ENCODE measurements at places on chromosomes 7 and 10.
A peak's percentile ranks its signal among the peaks of the same experiment; 100 is the strongest.

- DNase-seq: no peak
Measured at GRCh38 chr10:73655257-73655989, 406 bp downstream of the SYNPO2L start.

GRCh38 chr7:111951052-111951451, 255.1 kb downstream of the DOCK4 start:
- no peak for DNase-seq

GRCh38 chr10:123375097-123375496, 220.9 kb downstream of the BUB3 start:
- DNase-seq: no peak

- no peak for DNase-seq
Measured at GRCh38 chr10:44243851-44244510, 140.9 kb downstream of the CXCL12 start.

DNA sequence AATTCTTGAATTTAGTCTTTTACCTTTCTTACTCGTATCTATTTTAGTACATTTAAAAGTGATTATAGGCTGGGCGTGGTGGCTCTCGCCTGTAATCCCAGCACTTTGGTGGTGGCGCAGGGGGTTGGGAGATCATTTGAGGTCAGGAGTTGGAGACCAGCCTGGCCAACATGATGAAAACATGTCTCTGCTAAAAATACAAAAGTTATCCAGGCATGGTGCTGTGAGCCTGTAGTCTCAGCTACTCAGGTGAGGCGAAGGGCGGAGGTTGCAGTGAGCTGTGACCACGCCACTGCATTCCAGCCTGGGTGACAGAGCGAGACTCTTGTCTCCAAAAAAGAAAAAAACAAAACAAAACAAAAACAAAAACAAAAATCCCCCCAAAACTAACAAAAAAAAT, 12.2 kb downstream of the PRKCQ start:
- DNase-seq: no peak

GRCh38 chr7:133478591-133479135, 225.8 kb downstream of the EXOC4 start:
- no peak for DNase-seq

DNA sequence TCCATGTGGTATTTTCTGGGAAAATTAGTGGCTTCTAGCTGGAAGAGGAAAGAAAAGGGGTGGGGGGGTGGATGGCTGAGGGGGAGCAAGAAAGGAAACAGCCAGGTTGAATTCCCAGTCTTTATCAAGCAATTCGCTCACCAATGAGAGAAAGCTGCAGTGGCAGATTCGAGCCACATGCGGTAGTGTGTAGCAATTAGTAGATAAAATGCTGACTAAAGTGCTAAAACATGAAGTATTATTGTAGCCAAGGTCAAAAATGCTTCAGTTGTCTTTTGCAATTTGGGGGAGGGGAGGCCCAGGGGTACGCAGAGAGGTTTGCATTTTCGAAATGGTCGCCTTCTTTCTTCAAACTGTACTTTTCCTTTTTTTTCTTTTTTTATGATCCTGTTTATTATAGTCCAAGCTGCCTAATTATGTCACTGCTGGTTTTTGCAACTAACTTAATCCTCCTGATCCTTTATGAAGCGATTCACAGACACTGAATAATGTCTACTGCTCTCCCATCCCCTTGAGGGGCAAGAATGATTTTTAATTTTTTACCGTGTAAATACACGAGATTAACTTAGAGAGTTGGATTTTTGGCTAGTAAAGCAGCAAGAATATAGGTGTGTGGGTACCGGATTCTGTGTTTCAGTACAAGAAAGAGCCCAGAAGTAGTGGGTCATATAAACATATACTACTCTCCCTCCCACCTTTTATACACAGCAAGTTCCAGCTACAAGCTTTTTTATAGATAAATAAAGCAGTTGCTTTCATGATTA, 3.6 kb upstream of the ARID5B start:
- DNase-seq: no peak

GRCh38 chr7:44194069-44194468, 4.8 kb upstream of the GCK start:
- DNase-seq: peak; percentile 43

GRCh38 chr10:126397156-126397555, 8.9 kb upstream of the ADAM12 start:
- DNase-seq: no peak

DNA sequence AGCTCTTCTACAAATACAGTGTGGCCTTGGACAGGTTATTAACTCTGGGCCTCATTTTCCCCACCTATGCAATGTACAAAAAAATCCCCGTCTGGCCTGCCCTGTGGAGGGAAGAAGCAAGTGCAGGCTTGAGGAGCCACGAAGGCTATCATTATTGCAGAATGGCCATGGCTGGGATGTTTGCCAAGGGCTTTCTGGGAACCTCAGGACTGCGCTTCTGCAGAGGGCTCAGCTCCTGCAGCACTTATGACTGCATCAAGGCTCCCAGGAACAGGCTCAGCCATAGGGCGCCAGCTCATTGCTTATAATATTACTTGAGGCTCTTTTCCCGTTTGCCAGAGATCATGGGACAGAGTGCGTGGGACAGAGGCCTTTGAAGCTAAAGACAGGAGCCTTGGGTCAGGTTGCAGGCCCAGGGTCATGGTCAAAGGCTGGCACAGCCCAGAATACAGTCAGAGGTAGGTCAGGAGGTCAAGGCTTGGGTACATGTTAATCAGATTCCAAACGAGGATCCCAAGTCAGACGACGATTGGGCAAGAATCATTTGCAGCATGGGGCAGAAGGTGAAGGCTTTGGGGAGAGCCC, 20.6 kb upstream of the C10orf105 start:
- DNase-seq: no peak

GRCh38 chr10:32240471-32240870, 106.5 kb downstream of the EPC1 start:
- DNase-seq: no peak

DNA sequence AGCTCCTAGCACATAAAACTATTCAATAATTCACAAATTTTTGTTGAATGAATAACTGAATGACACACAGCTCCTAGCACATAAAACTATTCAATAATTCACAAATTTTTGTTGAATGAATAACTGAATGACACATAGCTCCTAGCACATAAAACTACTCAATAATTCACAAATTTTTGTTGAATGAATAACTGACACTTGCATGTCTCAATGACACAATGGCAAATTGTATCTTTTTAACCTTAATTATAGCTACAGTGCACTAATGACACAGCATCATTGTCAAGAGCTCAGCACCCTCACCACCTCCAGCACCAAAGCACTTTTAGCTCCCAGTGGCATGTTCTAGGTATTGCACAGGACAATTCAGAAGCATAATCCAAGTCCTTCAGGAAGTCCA, 131.6 kb downstream of the PDE1C start:
- no peak for DNase-seq

DNA sequence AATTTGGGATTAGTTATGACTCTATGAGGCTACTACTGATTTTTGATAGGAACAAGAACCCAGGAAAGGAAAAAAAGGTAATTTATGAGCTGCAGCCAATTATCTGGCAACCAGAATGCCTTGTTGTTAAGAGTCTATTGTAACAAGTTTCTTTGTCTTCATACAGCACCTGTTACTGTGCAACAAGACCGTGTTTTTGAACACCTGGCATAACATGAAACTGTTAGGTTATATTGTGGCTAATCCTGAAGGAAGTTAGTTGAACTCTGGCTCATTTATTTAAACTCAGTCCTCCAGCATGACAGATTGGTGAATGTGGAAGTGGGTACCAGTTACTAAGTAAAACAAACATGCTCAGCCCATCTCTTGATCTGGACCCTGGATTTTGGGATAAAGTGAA, 33.0 kb downstream of the RALA start:
- DNase-seq: no peak

GRCh38 chr7:82286096-82286797, 157.3 kb downstream of the CACNA2D1 start:
- DNase-seq: no peak

GRCh38 chr7:149016876-149017275, 11.4 kb downstream of the PDIA4 start:
- DNase-seq: no peak

DNA sequence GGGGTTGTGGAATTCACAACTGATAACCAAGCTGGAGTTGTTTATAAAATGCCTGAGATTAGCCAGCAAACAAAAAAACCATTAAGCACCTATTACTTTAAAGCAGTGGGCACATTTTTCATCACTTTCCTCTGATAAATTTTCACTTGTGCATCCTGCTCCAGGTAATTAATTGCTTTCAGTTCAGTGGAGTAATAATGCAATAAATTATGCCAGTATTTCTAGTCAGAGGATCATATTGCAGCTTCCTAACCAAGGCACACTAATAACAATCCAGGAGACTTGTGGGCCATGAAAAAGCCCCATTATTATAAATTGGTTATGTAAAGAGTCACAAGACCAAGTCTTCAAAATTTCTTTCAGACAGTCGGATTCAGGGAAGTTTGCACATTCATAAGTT, 193.2 kb downstream of the LRMDA start:
- no peak for DNase-seq

GRCh38 chr7:71480791-71481190, 348.8 kb downstream of the GALNT17 start:
- no peak for DNase-seq

DNA sequence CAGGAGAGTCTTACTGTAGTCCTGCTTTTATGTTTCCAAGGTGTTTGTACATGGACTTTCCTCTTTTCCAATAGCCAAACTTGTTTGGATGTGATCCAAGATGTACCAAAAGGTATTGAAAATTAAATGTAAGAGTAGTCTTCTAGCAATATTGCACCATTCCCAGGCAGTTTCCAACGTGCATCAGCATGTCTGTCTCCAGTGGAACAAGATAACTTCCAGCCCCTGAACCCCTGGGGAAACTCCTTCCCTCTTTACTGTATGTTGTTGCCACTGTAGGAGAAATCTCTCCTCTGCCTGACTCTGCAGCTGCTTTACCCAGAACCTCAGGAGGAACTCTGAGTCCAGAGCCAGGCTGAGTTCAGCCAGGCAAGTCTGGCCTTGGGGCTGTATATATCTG, 18.5 kb downstream of the ARMC10 start:
- no peak for DNase-seq

GRCh38 chr7:113756250-113756649, 162.6 kb downstream of the PPP1R3A start:
- no peak for DNase-seq

GRCh38 chr10:76251841-76252671, 820.6 kb downstream of the LRMDA start:
- DNase-seq: no peak

- no peak for DNase-seq
Measured at GRCh38 chr7:155282671-155283070, 15.0 kb upstream of the INSIG1 start.

DNA sequence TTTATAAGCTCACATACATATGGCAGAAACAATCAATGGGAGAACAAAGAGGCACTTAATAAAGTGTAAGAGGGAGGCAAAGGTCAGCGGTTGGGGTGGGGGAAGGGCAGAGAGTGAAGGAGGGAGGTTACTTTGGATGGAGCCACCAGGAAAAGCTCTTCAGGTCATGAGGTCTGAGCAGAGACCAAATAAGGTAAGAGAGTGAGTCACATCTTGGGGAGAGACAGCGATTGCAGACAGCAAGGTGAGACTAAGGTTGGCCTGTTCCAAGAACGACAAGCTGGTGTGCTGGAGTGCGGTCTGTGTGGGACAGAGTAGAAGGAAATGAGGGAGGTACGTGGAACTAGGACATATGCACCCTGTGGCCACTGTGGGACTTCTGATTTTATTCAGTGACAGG, 74.3 kb upstream of the TOMM7 start:
- no peak for DNase-seq

DNA sequence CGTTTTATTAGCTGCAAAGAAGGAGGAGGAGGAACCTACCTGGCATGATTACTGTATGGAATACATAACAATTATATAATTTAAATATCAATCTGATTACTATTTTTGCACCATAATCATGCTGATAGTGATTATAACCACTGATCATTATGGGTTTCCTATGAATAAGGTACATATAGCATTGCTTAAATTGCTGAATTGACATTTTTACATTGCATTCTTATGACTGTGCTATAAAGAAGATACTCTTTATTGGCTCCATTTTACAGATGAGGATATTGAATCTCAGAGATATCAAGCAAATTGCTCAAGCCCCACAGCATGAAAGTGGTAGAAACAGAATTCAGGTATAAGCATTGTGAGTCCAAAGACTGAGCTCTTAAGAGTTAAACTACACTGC, 23.1 kb downstream of the DKK1 start:
- no peak for DNase-seq

DNA sequence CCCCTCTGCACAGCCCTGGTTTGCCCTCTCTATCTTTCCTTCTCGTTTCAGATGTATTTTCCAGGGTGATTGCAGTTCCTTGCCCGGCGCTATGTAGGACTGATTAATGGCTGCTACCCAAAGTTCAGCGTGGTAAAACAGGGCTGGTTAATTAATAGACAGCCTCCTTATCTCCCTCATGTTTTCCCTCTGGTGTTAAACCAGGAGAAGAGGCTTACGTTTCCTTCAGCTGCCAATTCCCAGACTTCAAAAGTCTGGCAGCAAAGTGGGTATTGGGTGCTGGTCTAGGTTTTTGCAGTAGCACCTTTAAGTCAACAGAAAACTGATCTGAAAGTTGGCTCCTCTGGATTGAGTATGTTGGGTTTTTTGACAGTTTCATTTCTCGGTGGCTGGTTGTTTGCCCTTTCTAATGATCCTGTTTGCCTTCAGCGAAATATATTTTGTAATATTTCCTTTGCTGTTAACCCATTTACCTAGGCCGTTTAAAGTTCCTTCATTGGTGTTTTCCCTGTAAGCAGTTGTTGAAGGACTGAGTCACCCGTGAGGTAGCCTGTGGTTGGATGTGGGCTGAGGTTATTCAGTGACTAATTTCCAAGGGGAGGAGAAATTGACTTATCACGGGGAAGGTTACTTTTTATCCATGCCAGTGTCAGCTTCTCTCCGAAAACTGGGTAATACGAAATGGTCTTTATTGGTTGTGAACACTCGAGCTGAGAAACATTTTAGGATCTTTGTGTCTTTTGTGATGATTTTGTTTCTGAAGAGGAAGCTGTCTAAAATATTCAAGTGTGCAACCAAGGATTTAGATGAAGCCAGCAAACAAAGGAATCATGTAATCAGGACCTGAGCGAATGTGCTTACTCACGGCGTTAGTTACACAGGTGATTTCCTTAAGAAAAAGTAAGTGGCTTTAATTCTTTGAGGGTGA, 257.2 kb downstream of the KIAA1217 start:
- DNase-seq: no peak

DNA sequence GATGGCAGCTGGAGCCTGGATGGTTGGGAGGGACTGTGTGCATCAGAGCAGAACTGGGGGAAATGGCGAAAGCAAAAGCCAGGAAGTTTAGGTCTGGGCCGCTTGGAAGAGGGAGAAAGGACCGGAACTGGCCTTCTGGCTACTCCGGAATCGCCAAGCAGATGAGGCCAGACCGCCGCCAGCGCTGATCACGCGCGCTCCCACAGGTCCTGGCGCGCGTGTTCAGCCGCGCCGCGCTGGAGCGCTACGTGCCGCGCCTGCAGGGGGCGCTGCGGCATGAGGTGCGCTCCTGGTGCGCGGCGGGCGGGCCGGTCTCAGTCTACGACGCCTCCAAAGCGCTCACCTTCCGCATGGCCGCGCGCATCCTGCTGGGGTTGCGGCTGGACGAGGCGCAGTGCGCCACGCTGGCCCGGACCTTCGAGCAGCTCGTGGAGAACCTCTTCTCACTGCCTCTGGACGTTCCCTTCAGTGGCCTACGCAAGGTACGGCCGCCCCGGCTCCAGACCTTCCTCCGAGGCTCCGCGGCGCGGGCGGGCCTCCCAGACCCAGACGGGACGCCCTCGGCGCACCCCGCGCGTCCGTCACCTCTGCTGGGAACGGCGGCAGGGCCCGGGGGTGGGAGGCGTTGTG, 2.0 kb downstream of the CYP26C1 start:
- DNase-seq: no peak

- DNase-seq: no peak
Measured at GRCh38 chr7:96823274-96823673, 113.6 kb upstream of the SEM1 start.

- DNase-seq: no peak
Measured at GRCh38 chr7:116329686-116330503, 119.6 kb downstream of the TES start.
